ENCODE measurements at places on chromosomes 4 and X.

- DNase-seq = no peak
Observed at GRCh38 chr4:569958-570667, 6.0 kb downstream of the TMEM271 start.

- no peak for DNase-seq
Observed at GRCh38 chr4:118270492-118270891, 82.3 kb downstream of the PRSS12 start.

DNA sequence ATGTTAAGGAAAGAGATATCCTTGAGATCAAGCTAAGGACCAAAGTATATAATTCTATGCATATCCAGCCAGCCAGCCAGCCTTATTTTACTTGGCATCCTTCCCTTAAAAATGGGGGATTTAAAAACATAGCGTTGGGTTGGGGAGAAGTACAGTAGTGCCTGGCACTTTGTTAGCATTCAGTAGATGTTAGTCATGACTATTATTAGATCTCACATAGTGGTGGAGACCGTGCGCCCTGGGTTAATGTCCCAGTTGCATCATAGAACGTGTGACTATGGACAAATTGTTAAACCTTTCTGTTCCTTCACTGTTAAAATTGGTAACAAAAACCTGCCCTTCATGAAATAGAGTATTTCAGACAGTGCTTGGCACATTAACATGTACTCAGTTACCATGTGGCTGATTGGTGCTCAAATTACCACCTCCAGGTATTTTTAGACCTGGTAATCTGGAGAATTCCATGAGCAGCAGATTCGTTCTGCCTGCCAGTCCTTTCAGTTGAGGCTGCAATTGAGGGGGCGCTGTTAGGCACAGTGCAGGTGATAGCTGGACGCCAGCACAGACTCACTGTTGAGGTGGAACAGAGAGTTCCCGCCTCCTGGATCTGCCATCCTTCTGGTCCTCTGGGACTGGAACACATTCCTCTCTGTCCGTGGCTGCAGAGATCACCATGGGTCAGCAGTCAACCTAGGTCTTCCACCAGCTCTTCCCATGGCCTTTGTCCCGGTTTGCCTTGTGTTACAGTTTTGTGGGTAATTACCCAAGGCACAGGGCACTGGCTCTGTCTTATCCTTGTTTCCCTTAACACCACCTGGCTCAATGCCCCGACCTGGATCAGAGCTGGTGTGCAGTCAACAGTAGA, 31.7 kb downstream of the RBBP7 start:
- no peak for DNase-seq

GRCh38 chr4:174255786-174256185, 27.7 kb downstream of the FBXO8 start:
- no peak for DNase-seq

DNA sequence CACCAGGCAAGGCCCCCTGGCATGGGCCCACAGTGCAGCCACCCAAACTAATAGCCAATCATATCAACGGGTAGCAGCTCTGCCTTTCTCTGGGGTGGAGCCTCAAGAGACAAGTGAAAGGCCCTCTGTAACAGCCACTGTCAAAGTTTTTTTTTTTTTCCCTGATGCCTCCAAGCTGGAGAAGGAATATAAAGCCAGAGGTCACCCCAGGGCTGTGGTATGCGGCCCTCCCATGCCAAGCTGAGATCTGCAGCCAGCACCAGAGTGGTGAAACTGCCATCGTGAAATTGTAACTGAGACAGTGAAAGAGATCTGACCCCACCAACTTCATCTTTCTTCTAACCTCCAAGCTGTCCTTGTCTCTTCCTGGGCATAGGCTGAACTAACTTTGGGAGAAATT, 407.0 kb downstream of the KLHL4 start:
- DNase-seq = no peak

GRCh38 chr4:176837169-176837895, 44.6 kb upstream of the VEGFC start:
- DNase-seq = no peak

GRCh38 chrX:31260351-31260750, 188.5 kb upstream of the FTHL17 start:
- no peak for DNase-seq

GRCh38 chr4:169116270-169116901, 106.3 kb upstream of the CBR4 start:
- DNase-seq = no peak

DNA sequence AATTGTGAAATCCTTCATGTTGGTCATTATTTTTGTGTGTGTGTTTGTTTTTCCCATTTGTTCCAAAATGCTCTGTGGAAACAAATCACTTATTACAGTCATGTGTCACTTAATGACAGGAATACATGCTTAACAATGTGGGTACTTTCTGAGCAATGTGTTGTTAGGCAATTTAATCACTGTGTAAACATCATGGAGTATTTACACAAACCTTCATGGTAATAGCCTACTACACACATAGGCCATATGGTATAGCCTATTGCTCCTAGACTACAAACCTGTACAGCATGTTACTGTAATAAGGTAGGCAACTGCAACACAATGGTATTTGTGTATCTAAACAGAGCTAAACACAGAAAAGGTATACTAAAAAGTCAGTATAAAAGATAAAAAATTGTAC, 388.9 kb upstream of the PPP1R2C start:
- DNase-seq = no peak

GRCh38 chr4:952881-953573, 20.3 kb downstream of the DGKQ start:
- DNase-seq = no peak

DNA sequence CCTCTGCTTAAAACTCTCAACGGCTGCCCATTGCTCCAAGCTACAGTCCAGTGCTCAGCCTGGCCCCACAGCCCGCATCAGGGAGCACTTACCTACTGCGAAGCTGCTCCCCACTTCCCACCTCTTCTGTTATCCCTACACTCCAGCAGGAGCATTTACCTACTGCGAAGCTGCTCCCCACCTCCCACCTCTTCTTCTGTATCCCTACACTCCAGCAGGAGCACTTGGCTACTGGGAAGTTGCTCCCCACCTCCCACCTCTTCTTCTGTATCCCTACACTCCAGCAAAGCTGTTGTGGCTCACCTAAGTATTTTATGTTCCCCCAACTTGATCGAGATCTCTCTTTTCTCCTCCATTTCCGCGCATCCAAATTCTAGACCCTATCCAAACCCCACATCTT, 563.3 kb upstream of the ZFP42 start:
- DNase-seq = no peak

- DNase-seq = no peak
Observed at GRCh38 chr4:36088542-36088941, 155.8 kb downstream of the ARAP2 start.

DNA sequence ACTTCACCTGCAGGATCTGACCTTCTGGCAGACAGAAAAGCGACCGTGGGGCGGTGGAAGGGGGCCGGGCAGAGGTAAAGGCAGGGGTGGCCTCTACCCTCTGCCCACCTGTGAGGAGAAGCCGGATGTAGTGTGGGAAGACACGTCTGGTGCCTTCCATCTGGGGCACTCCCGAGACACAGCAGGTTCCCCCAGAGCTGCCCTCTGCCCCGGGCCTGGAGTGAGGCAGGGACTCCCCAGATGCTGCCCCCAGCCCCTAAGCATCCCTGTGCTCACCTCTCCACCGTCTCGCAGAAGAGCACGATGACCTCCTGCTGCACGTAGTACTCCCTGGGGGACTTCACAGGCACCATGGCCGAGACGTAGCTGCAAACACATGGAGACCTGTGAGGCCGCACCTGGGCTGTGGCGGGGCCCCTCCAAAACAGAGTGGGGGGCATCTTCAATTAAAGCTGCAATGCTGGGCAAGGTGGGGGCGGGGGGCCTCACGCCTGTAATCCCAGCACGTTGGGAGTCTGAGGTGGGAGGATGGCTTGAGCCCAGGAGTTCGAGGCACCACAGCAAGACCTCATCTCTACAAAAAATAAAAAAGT, 75.3 kb upstream of the MXD4 start:
- no peak for DNase-seq

DNA sequence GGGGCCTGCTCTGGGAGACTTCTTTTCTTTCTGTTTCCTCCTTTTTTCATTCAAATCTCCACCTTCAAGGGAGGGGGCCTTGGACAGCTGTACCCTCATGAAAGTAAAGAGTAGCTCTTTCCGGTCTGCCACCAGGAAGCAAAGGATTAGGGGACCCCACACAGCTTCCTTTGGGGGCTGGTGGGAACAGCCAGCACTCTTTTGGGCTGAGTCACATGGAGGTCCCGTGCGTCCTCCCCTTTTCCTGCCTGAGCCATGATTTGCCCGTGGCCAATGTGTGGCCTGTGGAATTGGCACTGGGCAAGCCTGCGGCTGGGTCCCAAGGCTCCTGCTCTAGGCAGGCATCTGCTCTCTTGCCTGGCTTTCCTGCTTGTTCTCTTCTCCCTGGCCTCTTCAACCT, 65.5 kb downstream of the FHDC1 start:
- no peak for DNase-seq

GRCh38 chr4:140686796-140687195, 69.4 kb downstream of the TBC1D9 start:
- DNase-seq = no peak

DNA sequence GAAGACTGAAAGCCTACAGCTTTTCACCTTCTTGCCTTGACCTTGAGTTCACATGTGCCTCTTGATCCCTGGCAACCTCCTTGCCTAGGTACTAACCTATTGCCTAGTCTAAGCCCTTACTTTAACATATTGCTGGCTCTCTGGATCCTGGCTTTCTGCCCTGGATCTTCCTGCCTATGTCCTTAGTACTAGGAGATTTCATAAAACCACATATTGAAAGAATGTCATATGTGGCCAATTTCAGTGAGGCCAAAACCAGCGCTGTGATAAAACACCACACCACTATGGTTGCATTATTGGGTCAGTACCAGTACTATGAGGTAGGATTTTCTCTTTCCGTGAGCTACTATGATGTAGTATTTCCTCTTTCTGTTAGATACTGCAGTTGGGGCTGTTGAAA, 80.4 kb downstream of the CT47B1 start:
- no peak for DNase-seq

GRCh38 chr4:128286474-128287058, 1.0 kb downstream of the PGRMC2 start:
- no peak for DNase-seq

- no peak for DNase-seq
Observed at GRCh38 chrX:37752936-37753335, 26.9 kb upstream of the CYBB start.

DNA sequence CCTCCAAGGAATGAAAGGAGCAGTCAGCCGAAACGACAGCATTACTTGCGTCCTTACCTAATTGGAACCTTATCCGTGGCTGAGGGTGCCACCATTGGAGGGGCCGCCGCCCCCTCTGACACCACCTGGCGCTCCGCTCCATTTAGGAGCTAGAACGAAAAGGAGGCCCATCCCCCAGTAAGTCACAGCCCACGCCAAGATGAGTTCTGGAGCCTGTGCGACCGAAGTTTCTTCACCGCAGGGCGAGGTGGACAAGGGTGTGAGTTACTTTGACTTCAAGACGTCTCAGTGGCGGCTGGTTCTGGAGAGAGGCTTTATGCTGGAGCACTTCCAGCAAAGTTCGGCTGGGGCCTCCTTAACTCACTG, 729 bp upstream of the IRF2 start:
- DNase-seq = peak; percentile 50

- no peak for DNase-seq
Observed at GRCh38 chrX:96376266-96376665, 308.4 kb upstream of the DIAPH2 start.

DNA sequence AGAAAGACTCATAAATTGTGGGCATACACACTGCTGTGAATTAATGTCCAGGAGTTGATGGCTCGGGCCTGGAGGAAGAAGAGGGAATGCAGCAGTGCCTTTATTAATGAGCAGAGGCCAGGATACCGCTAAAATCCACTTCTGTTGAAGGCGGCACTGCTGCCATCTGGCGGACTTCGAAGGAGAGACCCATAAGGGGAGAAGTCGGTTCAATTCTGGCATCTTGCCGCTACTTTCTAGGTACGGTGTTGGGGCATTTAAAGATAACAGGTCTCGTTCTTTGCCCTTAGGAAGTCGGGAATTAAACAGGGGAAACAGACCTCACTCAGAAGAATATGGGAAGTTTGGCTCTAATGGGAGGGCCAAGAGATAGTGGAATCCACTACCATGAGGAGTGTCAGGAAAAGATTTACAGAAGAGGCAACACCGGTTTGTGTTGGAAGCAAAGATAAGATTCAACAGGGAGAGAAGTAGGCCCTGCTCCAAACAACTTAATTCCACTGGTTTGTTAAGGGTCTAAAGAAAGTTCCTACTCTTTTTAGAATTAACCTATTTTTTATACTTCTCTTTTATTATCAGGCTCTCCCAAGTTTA, 133.6 kb upstream of the GIMD1 start:
- DNase-seq = peak; percentile 17

GRCh38 chrX:77342004-77342403, 105.2 kb upstream of the FGF16 start:
- no peak for DNase-seq

GRCh38 chrX:25048178-25048577, 32.4 kb upstream of the ARX start:
- DNase-seq = no peak

GRCh38 chrX:22037225-22037624, 5.1 kb downstream of the PHEX start:
- no peak for DNase-seq

DNA sequence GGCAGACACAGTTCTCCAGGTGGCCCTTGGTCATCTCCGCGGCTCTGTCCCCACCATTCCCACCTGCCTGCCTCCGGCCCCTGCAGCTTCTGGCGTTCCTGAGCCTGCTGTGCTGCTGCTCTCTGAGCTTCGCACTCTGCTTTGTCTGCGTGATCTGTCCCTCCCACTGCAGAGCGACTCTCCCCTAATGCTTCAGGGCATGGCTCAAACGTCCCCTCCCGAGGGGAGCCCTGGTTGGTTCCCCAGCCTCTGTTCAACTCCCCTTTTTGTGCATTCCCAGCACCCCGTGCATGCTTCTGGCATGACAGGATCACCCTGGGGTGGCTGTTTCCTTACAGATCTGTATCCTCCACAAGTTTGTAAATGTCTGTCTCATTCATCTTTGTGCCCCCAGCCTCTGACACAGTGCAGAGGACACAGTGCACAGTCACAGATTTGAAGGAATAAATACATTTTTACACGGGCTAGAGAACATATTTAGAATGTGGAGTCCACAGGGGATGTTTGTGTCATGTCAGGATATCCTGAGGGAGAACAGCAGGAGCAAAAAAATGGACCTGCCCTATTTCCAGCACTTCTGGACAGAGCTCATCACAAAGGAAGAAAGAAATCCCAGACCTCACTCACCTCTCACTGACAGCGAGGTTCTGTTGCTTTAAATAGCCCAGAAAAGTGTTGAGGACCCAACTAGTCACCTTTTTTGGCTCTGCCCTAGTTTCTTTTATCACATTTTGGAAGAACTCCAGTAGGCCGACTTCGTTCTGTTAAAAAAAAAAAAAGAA, 72.6 kb downstream of the GATB start:
- DNase-seq = no peak

- DNase-seq = no peak
Observed at GRCh38 chrX:22041907-22042530, 9.9 kb downstream of the PHEX start.

- DNase-seq = no peak
Observed at GRCh38 chr4:26780539-26780938, 80.1 kb upstream of the STIM2 start.
